ENCODE measurements at places on chromosomes 2 and 18.

GRCh38 chr2:16020389-16021008 is 80.1 kb downstream of the MYCN start:
- no peak for DNase-seq

- DNase-seq, result no peak
Observed at GRCh38 chr2:126381091-126381490, 274.9 kb upstream of the GYPC start.

- DNase-seq, result no peak
Observed at GRCh38 chr18:49018554-49019445, 68.0 kb upstream of the SMAD7 start.

GRCh38 chr2:237629739-237630138 is 2.4 kb downstream of the LRRFIP1 start:
- DNase-seq, result peak; percentile 62

DNA sequence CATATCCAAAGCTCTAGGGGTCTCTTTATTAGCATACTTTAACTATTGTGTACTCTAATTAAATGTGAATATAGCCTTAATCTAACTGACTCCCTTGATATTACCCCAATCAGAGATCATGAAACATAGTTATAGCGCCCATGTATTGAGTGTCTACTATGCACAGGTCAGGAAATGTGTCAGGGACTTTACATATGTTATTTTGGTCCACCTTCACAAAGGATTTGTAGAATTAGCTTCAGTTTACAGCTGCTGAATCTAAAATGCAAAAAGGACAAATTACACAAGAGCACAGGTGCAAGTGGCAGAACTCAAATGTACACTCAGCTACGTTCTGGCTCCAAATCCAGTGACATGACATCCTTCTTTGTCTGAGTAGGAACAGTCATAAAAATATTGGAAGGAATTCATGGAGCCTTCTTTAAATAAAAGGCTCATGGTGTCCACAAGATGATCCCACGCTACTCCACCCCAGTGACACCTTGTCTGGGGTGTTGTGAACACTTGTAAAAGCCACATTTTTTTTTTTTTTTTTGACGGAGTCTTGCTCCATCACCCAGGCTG is 38.7 kb upstream of the ATL2 start:
- DNase-seq, result no peak

- no peak for DNase-seq
Observed at GRCh38 chr2:237882510-237883481, 23.4 kb downstream of the RAMP1 start.

GRCh38 chr2:104658144-104658835 is 195.6 kb upstream of the POU3F3 start:
- DNase-seq, result no peak

- DNase-seq, result no peak
Observed at GRCh38 chr2:88214631-88215030, 44.5 kb downstream of the THNSL2 start.

DNA sequence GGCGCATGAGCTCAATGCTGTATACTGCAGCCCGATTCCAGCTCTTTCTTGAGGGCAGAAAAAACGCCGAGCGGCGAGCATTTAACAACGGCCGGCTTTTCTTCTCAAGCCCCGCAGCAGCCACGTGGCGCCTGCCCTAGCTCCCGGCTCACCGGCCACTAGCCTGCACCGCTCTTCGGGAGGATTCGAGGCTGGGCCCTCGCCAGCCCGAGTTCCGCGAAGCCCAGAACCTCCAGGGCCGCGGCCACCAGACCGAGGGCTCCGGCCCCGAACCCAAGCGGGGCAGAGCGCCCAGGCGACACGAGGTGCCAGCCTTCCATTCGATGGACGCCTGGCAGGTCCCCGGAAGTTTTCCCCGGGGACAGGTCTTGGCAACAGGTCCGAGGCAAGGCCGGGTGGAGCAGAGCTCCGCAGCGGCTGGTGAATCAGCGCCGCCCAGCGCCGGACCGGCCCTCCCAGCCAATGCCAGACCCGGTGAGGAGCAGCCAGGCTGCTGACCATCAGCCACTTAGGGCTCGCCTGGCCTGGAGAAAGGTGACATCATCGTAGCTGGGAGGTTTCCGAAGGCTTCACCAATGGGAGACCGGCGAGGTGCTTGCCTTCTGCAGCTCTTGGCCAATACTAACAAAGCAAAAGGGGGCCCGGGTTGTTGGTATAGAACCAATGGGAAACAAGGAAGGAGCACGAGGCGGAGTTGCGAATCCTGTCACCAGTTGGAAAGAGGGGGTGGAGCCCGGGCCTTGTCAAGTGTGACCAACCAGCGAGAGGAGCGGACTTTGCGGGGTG is 552 bp upstream of the MXD1 start:
- DNase-seq, result peak; percentile 98

GRCh38 chr18:11502368-11502767 is 107.0 kb upstream of the SLC35G4 start:
- DNase-seq, result peak; percentile 52

DNA sequence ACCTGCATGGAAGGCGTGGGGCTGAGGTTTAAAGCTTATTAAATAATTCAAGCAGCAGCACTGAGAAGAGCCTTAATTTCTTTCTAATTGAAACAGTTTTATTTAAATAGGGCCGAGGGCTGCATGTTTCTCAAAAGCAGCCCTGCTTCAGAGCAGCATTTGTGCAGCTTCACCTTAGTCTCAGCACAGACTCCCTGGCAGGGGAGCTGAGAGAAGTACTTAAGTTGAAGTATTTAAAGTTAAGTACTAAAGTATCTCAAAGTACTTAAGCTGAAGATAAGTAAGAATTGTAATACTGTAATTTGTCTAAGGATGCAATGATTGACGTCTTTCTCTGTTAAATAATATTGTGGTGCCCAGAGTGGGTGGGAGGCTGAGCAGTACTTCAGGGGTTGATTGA is 31.4 kb downstream of the IMPA2 start:
- DNase-seq, result no peak

All from AG08395 (cell line).